ENCODE measurements at places on chromosomes 4 and X. TPM values are rescaled to one million over a fixed set of nuclear protein-coding genes. Genes with fewer than 3 reads are reported as not detected.

Gene GUCY1A1
- 23.6 TPM for total RNA-seq

Gene SHISA3
- total RNA-seq, result not detected

Gene ENAM
- 0.26 TPM for total RNA-seq

Gene ARMCX1
- total RNA-seq, result 0.92 TPM

Gene CFAP99
- total RNA-seq, result 0.32 TPM

Gene CLDN34
- total RNA-seq, result 0.39 TPM

Gene TEX13C
- total RNA-seq, result not detected

Gene PABPC1L2A
- total RNA-seq, result not detected

Gene NIPAL1
- total RNA-seq, result 21.0 TPM

Gene CT45A5
- not detected for total RNA-seq

Gene TCEAL7
- total RNA-seq, result not detected

Gene SPANXB1
- not detected for total RNA-seq

Gene PCDH10
- not detected for total RNA-seq

Gene AADAT
- 13.8 TPM for total RNA-seq

Gene SPANXN4
- not detected for total RNA-seq

Gene PSAPL1
- not detected for total RNA-seq

Gene RAB39B
- total RNA-seq, result 0.44 TPM

Gene SNX12
- total RNA-seq, result 82.7 TPM

Gene MYOZ2
- not detected for total RNA-seq

Gene ATP1B4
- total RNA-seq, result not detected

Gene TBX22
- total RNA-seq, result not detected

Gene LONRF3
- total RNA-seq, result 6.7 TPM

Gene PROM1
- total RNA-seq, result 43.8 TPM

Gene ADH1C
- total RNA-seq, result 5.8 TPM

Gene GC
- total RNA-seq, result 2.5 TPM

Gene GAGE12H
- not detected for total RNA-seq

All from Calu3 (cell line).